ENCODE measurements at places on chromosomes 6 and 20.

GRCh38 chr6:34011264-34011663 lies 134.6 kb downstream of the GRM4 start:
- no peak for DNase-seq

DNA sequence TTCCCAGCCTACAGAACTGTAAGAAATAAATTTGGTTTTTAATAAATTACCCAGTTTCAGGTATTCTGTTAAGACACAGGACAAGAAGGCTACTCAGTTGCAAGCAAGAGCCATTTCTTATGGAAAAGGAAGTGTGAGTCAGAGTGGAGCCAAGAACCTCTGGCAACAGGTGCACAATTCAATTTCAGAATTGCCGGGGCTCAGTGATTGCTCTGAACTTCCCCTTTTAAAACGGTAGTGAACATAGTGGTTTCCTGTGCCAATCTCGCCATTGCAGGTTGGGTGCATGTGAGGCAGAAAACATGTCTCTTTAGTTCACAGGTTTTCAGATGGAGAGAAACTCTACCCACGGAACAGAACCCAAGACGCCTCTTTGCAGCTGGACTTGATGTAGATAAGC lies 16.4 kb downstream of the PIGT start:
- DNase-seq = no peak

DNA sequence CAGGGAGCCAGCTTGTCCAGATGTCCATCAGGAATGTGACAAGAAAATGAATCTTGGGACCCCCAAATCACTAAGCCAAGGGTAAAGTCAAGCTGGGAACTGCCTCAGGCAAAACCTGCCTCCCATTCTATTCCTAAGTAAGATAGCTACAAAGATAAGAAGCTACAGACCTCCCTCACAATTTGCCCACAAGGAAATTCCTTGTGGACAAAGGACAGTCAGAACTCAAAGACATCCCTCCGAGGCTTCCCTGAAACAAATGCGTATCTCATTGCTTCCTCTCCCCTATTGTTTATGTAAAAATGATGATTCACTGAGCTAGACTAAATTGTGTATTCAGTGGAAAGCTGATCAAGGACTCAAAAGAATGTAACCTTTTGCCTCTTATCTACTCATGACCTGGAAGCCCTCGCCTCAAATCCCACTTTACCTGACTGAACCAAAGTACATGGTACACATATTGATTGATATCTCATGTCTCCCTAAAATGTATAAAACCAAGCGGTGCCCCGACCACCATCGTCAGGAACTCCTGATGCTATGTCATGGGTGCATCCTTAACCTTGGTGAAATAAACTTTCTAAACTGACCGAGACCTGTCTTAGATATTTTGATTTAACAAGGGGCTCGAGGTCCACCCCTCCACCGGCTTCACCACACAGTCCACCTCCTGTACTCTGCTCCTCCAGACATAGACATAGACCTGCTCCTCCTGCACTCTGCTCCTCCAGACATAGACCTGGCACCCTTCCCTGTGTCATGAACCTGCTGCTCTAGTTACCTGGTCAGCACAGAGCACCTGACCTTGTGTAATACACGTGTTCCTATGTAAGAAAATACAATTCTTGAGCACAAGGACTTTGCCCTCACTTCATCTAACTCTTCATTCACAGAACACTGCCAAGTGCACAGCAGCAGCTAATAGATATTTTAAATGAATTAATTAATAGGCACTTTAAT lies 81.4 kb downstream of the WDR27 start:
- DNase-seq = no peak

- no peak for DNase-seq
Measured at GRCh38 chr20:37567331-37567665, 39.6 kb upstream of the BLCAP start.

DNA sequence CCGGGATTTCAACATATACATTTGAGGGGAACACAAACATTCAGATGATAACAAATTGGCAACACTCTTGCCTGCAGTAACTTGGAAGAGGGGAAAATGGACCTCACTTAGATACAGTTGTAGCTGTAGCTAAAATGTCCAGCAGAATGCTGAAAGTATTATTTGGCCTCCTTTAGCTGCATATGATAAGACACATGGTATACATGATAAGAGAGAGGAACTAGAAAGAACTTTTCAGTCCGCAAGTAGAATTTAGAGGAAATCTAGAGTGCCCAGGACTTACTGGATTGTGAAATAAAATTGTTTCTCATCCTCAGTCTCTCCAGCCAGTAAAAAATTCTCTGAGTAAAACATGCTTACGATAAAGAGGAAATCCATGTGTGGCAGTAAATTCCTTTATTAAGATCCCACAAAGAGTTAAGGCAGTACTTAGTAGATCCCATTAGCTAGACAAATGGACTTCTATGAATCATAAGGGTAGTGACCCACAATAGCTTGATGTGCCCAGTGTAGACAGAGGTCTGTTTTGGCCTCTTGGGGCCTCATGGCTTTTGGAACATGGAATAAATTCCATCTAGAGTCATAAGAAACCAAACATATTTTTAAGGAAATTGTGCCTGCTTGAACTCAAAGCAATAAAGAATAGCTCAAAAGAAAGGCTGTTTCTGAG lies 87.9 kb upstream of the RBM24 start:
- no peak for DNase-seq

DNA sequence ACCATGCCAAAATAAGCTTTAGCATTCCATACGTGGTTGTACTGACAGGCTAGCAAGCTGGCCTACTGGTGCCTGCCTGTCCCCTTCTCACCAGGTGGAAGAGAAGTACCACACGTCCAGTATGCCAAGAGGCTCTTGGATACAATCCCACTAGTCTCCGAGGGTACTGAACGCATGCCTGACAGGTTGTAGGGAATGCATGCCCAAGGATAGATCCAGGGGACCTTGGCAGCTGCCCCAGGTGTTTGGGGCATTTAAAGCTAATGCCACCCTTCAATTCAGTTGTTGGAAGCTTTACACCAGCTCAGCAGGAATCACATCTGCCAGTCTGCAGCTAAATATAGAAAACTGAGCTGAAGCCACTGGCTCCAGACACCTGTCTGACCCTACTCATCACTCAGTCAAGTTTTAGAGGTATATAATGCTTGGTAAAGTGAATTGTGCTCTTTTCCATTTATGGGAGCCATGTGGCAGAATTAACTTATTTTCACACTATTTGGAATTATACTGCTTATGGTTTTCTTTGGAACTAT lies 4.9 kb downstream of the TUBB2B start:
- no peak for DNase-seq

- DNase-seq = no peak
Measured at GRCh38 chr6:36169023-36170007, 27.2 kb upstream of the BRPF3 start.

GRCh38 chr6:50143011-50143719 lies 93.4 kb upstream of the DEFB112 start:
- DNase-seq = no peak

DNA sequence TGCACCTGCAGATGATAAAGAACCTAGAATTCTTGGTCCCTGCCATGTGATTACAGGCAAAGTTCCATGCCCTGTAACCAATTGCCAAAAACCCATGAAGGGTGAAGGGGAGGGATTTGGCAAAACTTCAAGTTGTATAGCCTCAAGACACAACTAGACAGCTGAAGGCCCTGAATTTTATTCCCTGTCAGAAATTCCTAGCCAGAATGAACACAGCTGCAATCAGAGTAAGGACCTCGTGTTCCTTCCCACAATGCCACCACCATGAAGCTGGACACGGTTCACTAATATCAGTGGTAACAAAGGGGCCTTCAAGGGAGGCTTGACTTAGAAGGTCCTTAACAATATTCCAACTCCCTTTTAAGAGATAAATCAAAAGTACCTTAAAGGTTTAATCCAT lies 22.5 kb upstream of the IRAK1BP1 start:
- no peak for DNase-seq

GRCh38 chr20:23286346-23286745 lies 64.2 kb upstream of the NXT1 start:
- no peak for DNase-seq

GRCh38 chr6:107728564-107728897 lies 95.6 kb downstream of the SCML4 start:
- no peak for DNase-seq

DNA sequence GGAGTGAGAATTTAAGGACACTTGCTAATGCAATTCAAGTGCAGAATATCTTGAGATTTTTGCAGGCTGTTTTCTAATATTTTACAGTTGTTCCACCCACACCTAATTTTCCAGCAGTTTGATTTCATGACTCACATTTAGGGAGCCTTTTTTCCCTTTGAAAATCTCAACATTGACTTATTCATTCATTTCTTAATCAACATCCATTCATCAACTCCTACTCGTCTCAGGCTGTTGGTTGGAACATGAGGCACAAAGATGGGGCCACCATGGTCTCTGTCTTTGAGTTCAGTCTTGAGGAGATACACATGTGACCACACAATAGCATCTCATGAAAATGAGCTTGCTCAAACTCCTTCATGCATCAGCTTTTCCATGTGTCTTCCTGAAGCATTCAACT lies 135.6 kb downstream of the UNC5CL start:
- no peak for DNase-seq

DNA sequence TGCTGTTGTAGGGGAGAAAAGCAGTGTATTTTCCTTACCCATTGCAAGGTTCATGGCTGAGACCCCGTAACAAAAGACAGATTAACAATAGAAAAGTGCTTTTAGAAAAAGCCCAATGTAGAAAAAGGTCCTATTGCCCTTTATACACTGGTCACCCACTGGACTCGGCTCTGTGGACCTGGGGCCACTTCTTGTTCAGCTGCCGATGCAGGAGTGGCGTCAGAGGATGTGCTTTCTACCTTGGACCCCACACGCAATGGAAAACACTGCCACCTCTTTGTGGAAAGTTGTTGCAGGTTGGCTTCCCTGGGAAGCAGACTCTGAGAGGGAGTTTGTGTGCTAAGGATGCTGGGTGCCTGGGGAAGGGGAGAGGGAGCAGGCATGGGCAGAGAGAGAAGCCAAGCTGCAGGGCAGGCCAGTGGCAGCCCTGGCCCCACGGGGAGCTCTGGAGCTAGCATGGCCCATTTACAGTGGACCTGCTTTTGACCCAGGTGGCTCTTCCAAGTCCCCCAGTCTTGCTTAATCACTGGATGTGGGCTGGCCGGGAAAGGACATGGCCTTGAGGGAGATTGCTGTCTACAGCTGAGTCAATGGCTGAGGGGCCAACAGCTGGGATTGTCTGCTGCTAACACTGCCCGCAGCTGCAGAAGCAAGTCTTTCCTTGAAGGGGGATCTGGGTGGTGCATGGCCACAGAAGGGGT lies 142.9 kb downstream of the CDC5L start:
- no peak for DNase-seq
